ENCODE measurements at places on chromosomes 5 and 9. TPM values are rescaled to one million over a fixed set of nuclear protein-coding genes. Genes with fewer than 3 reads are reported as not detected.

Gene VLDLR
- total RNA-seq: 31.4 TPM

Gene MCTP1
- total RNA-seq: 12.3 TPM

Gene CIZ1
- total RNA-seq: 67.6 TPM

Gene GRXCR2
- not detected for total RNA-seq

Gene LHX6
- 0.34 TPM for total RNA-seq

Gene CAMLG
- 32.8 TPM for total RNA-seq
